OCI-LY7 (cell line): ENCODE measurements at places on chromosomes 7 and 10.
A peak's percentile ranks its signal among the peaks of the same experiment; 100 is the strongest.

DNA sequence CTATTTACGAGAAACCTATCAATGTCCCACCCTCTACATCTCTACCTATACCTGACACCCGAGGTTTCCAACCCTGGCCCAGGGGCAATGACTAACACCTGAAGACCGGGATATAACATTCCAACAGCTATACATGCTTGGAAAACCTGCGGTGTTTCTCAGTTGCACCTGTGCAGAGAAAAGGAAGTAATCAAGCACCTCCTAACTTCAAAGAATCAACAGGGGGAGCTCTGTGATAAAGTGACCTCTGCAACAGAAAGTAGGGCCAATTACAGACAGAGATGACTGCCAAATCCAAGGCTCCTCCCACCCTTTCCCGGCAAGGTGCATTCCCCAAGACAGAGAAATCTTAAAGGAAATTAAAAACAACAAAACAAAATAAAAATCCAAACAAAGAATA lies 41.3 kb downstream of the CCDC6 start:
- DNase-seq = peak; percentile 35

DNA sequence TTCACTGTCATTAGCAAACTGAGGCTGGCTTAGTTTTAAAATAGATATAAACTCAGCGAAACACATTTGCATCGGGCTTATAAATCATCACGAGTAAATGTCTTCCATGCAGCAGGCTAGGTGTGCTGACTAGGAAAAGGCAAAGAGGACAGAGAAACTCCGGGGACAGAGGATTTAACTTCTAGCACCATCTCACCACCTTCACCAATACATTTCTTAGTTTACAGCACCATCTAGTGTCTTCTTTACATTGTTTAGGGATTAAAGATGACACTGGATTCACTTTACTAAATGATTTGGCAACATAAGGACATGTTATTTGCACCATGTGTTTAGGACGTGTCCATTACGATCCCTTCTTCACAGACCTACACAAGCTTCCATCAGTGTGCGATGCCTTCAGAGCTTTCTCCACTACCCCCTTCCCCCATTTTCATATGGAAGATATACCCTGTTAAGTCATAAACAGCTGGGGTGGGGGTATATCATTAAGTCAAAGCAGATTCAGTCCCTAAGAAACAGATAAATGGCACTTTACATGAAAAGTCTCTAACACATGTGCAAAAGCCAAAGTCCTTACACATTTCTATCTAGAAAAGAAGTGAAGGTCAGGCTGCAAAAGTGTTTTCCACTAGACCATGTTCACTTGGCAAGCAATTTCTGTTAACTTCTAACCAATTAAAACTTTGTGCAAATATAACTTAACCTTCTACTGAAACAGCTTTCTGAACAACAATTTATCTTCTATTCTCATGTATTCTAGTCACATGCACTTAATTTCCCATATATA lies 103.3 kb downstream of the GRB10 start:
- peak; percentile 48 for DNase-seq

DNA sequence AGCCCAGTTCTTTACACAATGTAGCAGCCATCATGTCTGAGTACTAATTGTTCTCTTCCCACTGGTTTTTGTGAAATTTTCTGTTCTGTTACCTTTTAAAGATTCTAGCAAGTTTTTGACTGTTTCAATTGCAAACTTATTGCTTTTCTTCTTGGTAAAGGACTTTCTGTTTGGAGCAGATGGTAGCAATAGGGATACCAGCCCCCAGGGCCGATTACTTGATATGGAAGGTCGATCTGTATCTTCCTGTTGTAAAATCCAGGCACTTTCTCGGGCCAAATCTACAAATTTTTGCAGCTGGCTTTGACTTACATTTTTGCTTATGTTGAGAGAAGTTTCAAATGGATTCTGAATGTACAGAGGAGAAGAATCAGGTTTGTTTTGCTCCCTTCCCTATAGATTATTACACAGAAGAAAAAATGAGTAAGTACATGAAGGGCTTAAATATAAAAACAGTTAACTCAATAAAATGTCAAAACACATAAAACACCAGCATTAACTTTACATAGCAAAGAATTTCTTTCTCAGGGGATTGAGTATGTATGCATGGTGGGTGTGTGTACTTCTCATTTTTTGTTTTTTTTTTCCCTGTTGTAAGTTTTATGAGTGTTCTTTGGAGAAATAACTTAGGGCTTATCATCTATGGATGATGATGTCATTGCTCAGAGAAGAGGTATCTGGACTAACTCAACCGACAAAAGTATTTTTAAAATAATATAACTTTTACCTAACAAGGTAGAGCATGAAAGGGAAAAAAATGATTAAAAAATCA lies 35.3 kb downstream of the MTPAP start:
- no peak for DNase-seq

DNA sequence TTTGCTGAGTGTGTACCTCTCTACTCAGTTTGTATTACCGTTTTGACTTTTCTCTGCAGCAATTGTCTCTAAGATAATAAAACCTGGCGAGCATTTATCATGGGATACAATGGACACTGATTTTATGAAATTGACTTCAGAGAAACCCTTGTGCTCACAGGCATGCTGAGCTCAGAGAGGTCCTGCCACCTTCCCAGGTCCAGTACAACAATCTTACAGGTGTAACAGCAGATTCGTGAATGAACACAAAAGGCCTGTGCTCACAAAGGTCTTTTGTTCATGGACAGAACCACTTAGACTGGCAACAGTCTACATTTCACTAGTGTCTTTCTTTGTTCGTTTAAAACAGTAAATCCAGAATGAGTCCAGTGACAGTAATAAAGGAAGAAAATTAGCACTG lies 43.2 kb downstream of the HECW1 start:
- no peak for DNase-seq

DNA sequence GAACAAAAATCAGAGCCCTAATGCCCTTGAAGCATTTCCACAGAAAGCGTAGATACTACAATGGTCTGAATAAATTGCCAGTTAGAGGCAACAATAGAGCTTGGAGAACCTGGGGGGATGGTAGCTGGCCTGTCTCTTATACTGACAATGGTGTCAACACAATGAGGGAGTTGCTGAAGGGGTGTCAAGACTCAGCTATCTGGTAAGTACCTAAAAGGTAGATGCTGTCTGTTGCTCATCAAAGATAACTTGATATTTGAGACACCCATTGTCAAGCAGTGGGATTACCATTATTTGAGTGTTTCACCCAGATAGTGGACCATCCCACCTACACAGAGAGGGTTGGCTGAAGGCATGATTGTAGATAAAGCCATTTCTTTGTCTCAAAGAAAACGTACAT lies 72.8 kb downstream of the PDE1C start:
- DNase-seq = no peak

- DNase-seq = no peak
Measured at GRCh38 chr10:132776186-132776585, 9.8 kb downstream of the NKX6-2 start.

- no peak for DNase-seq
Measured at GRCh38 chr7:23333671-23334246, 34.6 kb downstream of the MALSU1 start.

DNA sequence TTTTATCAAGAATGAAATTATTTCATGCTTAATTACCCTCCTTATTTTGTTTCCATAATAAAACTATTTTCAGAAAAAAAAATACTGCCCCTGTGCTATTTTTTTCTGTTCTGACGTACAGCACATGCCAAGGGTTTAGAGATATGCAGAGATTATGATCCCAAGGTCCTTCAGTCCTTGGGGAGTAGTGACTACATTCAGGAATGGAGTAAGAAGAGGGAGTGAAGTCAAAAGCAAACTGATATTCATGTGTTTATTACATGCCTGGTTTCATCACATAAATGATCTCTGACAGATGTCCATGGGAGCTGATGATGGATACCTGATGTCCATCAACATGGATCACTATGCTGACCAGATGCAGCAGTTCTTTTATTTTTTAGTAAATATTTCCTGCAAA lies 17.2 kb downstream of the AKAP9 start:
- no peak for DNase-seq

DNA sequence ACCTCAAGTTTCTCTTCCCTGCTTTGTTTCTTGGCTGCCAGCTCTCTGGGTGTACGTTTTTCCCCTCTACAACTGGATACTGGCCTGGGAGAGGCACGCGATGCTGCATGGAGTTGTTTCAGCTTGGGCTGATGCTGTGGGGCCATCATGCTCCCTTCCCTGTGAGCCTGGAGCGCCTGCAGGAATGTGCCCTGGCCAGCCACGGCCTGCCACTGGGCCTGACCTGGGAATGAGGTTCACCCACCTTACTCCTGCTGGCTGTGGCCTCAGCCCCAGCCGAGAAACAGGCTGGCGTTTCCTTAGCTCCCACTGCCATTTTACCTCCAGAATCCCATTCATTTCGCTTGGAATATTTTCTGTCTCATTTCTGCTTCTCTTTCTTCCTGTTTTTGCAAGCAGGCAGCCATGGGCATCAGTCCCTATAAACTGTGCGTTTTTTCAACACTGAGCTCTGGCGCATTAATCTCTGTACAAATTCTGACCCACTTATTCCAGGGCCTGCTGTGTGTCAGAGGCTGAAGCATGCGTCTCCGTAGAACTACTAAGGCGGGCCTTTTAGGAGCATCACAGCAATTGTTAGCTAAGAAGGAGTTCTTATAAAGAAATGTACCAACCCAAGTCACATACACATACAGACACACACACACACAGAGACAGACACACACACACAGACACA lies 57.9 kb downstream of the GATA3 start:
- no peak for DNase-seq
